ENCODE measurements at places on chromosomes 2 and 18.

- ATAC-seq, result no peak
Observed at GRCh38 chr2:235070063-235070706, 118.4 kb downstream of the SH3BP4 start.

DNA sequence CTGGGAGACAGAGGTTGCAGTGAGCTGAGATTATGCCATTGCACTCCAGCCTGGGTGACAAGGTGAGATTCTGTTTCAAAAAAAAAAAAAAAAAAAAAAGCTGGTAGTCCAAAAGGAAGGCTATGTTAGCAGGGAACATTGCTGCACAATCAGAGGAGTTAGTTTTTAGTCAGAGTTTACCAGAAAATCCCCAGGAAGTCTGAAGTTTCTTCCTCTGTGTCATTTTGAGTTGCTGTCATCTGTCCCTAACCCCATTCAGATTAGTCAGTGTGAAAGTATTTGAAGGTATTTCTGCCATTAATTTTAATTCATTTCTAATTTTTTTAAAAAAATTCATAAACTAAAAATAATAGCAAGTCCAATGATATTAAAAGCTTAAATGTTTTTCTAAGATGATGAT is 33.5 kb upstream of the CERS6 start:
- no peak for ATAC-seq

DNA sequence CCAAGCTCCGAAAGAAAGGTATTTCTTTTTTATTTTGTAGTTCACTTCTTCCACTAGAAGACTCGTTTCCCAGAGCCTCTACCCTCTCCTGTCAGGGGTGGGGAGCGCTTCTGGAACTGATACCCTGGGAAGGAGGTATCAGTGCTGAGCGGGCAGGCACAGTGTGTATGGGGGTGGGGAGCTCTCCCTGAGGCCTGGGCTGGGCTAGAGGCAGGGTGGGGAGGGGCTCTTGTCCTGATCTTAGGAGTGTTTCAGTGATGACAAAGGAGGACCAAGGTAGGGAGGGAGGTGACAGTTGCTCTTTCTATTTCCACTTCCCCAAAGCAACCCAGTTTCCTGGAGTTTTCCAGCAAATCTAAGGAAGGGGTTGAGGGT is 65.4 kb downstream of the ARHGAP25 start:
- ATAC-seq, result no peak

GRCh38 chr2:205270689-205271088 is 411.6 kb upstream of the NRP2 start:
- no peak for ATAC-seq

DNA sequence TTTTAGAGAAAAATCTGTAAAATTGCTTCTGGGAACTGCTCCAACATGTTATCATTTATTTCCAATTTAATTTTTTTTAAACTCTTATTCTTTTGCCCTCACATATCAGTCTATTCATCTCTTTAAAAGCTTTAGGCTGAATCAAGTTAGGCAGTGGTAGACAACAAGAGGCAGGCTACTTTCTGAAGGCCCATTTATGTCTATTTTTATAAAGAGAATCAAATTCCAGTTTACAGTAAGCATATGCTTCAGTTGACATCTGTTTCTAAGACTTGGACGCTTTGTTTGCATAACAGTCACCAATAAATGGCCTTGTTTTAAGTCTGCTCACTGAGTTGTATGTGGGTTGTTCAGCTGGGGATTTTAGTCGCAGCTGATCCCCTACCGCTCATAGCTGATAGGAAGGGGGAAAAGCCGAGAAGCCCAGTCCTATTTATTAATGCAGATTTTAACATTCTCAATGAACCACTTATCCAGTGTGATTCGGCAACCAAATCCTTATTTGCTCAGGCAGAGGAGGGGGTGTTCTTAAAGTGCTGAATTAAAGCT is 260.4 kb upstream of the SIX3 start:
- ATAC-seq, result no peak

DNA sequence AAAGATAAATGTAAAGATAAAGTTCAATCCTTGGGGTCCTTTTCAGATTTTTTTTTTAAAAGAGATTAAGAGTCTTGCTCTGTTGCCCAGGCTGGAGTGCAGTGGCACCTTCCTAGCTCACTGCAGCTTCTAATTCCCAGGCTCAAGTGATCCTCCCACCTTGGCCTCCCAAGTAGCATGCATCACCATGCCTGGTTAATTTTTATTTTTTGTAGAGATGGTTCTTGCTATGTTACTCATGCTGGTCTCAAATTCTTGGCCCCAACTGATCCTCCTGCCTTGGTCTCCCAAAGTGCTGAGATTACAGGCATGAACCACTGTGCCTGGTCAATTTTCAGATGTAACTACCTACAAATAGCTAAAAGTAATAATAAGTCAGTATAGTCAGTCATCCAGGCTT is 21.1 kb downstream of the NFE2L2 start:
- no peak for ATAC-seq

- no peak for ATAC-seq
Observed at GRCh38 chr2:129778584-129778877, 200.9 kb upstream of the RAB6C start.

DNA sequence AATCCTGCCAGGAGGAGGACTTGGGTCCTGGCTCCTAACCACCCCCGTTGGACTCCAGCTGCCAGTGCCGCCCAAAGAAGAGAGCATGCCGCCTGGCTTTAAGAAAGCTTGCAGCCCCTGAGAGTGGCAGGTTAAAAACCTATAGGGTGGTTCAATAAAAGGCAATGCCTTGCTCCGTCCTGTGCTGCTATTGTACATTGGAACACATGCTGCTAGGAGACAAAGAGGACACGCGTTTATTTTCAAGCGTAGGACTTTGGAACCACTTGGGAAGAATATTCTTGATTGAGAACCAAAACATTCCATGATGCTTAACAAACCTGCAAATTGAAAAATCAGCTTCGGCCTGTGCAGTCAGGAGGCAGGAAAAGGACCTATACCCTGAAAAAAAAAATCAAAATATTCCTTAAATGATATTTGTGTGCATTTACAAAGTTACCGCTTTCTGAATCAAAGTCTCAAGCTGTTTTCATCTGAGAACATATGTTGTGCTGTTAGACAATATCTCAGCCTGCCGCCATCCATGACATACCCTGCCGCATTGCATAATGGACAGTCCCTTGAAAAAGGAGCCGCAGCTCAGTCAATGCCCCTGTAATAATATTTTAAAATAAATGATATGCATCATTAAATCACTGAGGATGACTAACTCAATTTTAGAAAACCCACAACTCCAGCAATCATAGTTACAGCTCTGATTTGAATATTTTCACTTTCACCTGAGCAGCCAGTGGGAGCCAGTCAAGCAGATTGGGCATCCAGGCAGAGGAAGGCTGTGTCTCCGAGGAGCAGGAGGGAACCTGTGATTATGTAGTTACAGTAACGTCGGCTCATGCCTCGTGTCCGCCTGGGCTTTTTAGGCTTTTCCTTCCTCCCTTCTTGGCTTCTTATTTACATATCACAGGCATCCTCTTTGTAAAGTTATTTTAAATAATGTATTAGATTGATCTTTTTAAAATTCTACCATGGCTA is 805.6 kb upstream of the FANCL start:
- ATAC-seq, result no peak

GRCh38 chr2:180840641-180841040 is 139.8 kb upstream of the UBE2E3 start:
- ATAC-seq, result no peak

- no peak for ATAC-seq
Observed at GRCh38 chr2:173547499-173547898, 192.8 kb downstream of the CDCA7 start.

GRCh38 chr2:239035361-239035814 is 187.5 kb downstream of the TWIST2 start:
- ATAC-seq, result peak; percentile 61

GRCh38 chr2:169260246-169260645 is 102.1 kb downstream of the LRP2 start:
- no peak for ATAC-seq

GRCh38 chr2:37168217-37168981 is 11.6 kb upstream of the EIF2AK2 start:
- ATAC-seq, result peak; percentile 56

GRCh38 chr2:173511357-173511756 is 156.7 kb downstream of the CDCA7 start:
- no peak for ATAC-seq

DNA sequence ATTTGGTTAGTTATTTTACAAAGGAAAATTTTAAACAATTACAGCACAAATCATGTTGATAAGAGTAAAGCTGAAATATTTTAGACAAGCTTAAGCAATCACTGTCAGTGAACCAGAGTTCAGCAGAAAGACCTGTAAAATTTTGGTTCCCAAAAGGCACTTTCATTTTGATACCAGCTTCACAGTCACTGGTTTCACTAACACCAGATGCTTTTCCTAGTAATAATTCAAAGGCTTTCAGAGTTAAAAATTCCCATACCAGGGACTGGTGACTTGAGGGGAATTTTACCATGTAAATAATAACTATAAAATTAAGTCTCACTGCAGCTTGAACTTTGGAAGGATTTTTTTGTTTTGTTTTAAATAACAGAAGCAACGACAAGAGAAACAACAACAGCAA is 102.3 kb upstream of the CD302 start:
- no peak for ATAC-seq

- ATAC-seq, result no peak
Observed at GRCh38 chr2:238696786-238697185, 151.1 kb upstream of the TWIST2 start.

DNA sequence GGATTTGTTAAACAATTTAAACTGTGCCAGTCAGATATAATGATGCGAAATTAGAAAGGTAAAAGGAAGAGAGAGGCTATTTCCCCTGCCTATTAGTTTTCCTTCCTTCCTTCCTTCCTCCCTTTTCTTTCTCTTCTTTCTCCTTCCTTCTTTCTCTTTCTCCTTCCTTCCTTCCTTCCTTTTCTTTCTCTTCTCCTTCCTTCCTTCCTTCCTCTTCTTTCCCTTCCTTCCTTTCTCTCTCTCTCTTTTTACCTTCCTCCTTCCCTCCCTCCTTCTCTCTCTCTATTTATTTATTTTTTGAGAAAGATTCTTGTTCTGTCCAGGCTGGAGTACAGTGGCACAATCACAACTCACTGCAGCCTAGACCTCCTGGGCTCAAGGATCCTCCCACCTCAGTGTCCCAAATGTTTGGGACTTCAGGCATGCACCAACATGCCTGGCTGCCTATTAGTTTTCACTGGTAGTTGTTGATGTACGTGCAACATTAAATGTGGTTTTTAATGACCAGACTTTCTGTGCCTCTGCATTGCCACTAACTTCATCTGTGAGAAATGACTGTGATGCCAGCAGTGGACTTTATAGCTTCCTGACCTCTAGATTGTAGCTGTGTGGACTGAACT is 48.7 kb upstream of the NFE2L2 start:
- ATAC-seq, result no peak

- ATAC-seq, result no peak
Observed at GRCh38 chr2:223554923-223555322, 47.2 kb downstream of the SCG2 start.

Measured in activated CD4-positive, CD25-positive, alpha-beta regulatory T cell treated with anti-CD3 and anti-CD28 coated beads, Interleukin-2, amount 50 U/mL, for 24 hours (primary cell).